Activated naive CD4-positive, alpha-beta T cell (primary cell): ENCODE measurements at places on chromosomes 12 and 14.

DNA sequence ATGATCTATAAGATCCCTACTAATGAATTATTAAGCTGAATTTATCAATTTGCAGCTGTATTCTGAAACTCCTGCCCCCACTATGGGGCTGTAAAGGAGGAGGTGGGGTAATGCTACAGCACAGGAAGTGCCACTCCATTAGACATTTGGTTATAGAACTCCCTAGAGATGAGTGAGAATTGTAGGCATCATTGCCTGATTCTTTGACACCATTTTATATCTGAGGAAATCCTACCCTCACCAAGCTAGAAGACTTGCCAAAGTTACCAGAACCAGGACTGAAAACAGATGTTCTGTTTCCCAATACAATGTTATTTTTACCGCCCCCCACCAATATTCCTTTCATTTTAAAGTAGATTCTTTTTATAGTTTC lies 182.4 kb downstream of the EGLN3 start:
- DNase-seq = no peak

- DNase-seq = no peak
Observed at GRCh38 chr12:39392154-39392925, 50.6 kb downstream of the KIF21A start.

DNA sequence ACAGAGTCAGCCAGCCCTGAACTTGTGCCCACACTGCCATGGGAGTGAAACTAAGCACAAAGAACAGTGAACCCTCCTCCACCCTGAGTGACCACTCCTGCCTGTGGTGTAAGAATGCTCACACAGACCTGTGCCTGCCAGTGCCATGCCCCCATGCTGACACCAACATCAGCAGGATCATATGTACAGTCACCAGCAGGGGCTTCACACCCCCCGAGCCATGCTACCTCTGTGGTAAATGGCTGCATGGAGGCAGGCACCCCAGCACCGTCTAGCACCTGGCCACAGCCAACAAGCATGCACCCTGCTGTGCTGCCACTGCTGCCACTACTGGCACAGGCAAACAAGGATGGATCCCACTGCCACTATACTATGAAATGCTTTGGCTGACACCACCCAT lies 344.4 kb upstream of the CCDC196 start:
- no peak for DNase-seq

GRCh38 chr12:18953505-18953904 lies 176.0 kb upstream of the PLEKHA5 start:
- no peak for DNase-seq

GRCh38 chr12:118830296-118830695 lies 151.0 kb upstream of the SRRM4 start:
- DNase-seq = no peak

DNA sequence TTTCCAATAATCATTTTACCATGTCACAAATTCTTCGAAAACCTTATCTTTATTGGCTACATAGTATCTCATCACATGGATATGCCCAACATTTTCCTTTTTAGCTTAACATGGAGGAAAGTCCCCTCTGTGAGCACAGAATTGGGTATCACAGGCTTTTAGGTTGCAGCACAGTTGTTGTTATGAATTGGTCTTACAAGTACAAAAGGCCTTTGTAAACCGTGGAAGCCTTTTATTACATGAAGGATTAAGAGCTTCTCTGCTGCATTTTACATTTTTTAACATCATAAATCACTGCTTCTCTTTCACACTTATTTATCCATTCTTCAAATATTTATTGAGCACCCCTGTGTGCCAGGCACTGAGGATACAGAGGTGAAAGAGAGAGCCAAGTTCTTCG lies 26.2 kb downstream of the UBE3B start:
- DNase-seq = no peak

- no peak for DNase-seq
Observed at GRCh38 chr12:38350342-38351174, 34.0 kb downstream of the ALG10B start.

DNA sequence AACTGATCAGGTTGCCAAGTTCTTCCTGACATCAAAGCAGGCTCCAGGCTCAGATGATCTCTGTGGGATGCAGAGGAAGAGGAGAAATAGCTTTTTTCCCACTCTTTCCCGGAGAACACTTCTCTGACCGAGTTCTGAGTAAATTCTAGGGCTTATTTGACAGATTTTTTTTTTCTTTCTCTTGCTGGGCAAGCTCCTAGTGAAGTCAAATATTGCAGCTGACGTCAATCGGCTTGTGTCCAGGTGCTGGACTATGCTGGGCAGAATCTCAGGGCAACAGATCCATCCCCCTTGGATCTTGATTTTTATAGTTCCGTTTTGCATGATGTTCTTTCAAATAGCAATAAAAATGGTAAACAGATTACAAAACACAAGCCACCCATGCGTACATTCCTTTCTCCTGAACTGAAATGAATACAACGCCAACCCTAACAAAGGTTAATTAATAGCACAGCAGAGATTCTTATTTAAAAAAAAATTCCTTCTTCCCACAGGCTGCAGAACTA lies 182.2 kb downstream of the NOVA1 start:
- no peak for DNase-seq

GRCh38 chr14:35934499-35934898 lies 108.4 kb downstream of the BRMS1L start:
- DNase-seq = no peak

DNA sequence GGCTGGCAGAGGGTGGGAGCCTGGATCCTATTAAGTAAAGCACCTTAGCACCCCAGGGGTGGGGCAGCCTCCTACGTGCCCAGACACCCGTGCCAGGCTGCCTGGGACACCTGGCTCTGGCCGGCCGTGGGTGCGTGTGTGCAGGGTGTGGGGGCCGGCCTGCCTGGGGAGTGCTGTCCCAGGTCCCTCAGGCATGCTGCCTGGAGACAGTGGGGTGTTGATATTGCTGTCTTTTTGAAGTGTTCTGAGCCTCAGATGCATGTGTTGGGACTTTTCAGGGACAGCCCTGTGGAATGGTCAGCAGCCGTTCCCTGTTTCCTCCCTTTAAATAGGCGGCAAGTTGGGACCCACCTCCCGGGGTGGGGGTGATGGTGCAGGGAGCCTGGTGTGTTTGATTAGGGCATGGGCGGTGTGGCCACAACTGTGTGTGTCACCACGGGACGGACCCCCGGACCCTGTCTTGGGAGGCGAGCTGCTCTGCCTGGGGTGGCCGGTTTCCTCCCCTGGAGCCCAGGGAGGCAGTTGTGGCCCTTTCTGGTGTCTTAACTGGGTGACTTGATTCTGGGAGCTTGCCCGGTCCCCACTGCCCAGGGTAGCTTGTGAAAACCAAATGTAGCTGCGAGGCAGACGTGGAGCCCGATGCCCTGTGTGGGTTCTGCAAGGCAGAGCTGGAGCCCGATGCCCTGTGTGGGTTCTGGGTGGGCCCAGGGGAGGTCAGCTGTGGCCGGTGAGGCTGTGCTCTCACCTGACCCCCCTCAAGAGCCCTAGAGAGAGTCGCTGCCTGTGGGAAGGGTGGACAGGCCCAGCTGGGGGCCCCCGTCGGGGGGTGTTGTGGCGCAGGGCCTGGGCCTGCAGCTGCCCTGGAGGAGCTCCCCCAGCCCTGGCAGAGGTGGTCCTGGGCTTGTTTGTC lies 8.2 kb downstream of the ULK1 start:
- no peak for DNase-seq

DNA sequence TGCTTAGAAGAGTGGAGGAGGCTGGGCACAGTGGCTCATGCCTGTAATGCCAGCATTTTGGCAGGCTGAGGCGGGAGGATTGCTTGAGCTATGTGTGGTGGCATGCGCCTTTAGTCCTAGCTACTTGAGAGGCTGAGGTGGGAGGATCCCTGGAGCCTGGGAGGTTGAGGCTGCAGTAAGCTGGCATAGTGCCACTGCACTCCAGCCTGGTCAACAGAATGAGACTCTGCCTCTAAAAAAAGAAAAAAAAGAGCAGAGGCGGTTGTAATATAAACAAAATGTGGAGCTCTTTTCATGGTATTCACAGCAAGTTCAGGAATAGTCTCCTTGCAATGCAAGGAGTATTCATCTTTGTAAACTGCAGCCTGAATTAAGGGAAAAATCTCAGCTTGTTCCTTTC lies 27.2 kb downstream of the ARID2 start:
- no peak for DNase-seq

DNA sequence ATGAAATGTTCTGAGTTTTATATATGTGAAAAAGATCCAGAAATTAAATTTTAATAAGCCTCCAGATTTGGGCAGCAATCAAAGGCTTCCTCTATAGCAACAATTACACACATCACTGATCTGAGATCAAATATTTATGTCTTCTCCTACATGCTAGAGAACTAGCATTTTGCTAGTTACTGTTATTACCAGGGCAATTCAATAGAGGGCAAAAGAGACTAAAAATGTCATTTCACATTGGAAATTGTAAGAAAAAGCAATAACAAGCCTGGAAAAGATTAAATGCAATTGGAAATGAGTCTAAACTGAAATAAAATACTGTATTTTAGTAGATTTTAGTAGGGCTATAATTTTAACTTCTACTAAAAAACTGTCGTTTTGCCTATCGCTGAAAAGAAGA lies 32.6 kb upstream of the ANO6 start:
- DNase-seq = no peak

- DNase-seq = no peak
Observed at GRCh38 chr12:75724928-75725312, 213.5 kb upstream of the KRR1 start.

- DNase-seq = no peak
Observed at GRCh38 chr14:67986131-67986841, 166.7 kb downstream of the RAD51B start.

- no peak for DNase-seq
Observed at GRCh38 chr12:6340032-6340638, 1.7 kb downstream of the TNFRSF1A start.

- DNase-seq = no peak
Observed at GRCh38 chr14:53472306-53472705, 319.2 kb upstream of the DDHD1 start.

DNA sequence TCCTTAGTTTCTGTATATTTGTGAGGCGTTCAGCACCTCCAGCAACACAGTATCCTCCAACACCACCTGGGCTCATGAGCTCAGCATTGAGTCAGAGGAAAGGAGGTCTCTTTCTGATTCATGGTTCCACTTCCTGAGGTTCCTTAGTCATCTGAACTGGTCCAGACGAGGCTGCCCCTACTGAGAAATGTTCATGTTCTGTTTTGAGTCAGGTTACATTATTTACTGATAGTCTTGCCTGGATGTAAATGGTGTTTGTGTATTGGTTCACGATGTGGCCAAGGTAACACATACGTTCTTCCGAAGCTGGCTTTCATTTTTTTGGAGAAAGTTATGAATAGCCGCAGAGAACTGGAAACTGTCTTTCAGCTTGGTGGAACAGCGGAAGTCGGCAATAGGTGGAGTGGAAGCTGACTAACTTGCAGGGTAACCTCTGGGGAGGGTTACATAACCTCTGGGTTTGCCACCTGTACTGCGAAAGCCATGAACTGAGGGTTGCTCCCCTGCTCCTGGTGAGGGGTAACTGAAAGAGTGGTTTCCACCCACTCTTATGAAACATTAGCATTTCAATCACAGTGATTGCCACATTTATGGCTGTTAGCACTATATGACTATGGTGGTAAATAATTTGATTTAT lies 42.2 kb upstream of the MANSC4 start:
- DNase-seq = no peak

DNA sequence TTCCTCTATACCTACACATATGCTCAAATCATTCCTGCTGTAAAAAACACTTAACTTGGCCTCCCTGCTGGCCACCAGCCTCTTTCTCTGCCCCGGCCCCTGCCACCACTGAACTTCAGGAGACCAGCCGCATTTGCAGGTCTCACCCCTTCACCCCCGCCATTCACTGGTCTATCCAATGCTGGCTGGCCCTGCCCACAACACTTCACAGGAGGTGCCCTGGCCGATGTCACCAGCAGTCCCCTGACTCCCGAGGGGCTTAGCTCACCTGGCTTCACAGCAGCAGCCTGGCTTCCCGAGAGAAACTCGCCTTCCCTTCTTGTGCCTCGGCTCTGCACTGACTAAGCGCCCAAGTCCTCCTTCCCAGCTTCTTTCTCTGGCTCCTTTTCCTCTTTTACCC lies 7.5 kb downstream of the AK7 start:
- DNase-seq = no peak

GRCh38 chr12:109307051-109307450 lies 2.0 kb downstream of the FOXN4 start:
- no peak for DNase-seq

GRCh38 chr12:132077322-132078100 lies 66.6 kb downstream of the DDX51 start:
- DNase-seq = no peak

DNA sequence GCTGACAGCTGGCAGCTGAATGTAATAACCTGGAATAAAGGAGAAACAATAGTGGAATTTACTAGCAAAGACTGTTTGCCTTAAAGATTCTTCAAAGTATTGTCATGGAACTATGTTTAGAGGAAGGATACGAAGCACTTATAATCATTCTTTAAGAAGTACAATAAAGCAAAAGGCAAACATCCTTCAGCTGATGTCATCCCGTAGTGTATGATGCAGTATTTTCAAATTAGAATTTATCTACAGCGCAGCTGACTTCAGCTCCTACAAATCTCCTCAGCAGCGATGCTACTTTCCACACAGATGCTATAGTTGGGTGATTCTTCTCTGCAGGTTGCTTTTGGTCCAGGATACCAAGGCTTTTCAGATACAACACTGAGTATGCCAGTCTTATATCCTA lies 31.5 kb downstream of the CLEC1A start:
- DNase-seq = no peak

DNA sequence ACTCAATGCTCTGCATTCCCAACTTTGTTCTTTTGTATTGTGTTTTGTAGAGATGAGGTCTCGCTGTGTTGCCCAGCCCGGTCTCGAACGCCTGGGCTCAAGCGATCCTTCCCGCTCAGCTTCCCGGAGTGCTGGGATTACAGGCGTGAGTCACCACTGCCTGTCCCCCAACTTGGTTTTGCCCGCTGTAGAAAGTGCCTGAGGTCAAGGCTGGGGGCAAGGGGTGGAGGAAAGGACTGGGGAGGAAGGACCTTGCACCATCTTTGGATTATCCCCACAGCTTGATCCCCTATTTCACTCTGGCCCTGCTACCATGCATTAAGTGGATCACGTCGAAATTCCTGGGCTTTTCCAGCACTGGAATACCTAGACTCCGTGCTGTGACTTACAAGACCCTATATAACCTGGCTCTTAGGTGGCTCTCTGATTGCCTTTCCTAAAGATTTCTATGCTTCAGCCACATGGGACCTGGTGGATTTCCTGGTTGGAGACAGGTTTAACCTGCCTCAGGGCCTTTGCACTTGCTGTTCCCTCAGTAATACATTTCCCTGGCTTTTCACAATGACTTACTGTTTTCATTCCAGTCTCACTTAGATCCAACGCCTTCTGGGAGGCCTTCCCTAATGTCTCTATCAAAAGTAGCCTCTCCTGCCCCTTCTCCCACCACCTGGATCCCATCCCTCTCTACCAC lies 608 bp upstream of the PIANP start:
- no peak for DNase-seq

DNA sequence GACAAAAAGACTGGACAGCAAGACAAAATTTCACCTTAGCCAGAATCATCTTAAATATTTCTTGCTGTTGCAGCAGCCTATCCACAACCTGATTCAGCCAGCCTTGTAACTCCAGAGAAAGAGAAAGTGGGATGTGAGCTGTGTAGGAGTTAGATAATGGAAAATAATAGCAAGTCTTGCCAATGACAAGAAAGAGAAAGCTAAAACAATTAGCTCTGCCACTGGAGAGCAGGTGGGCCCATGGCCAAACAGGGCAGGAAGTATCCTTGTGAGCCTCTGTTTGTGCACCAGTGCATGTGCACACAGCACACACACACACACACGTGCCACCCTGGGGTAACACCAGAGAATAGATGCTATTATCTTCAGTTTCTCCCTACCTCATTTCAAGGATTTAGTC lies 106.0 kb upstream of the CCDC196 start:
- DNase-seq = no peak

- no peak for DNase-seq
Observed at GRCh38 chr14:75268633-75269550, 9.7 kb upstream of the FOS start.

- no peak for DNase-seq
Observed at GRCh38 chr12:42086031-42086430, 58.6 kb downstream of the GXYLT1 start.
